ENCODE measurements at places on chromosomes 4 and X.

GRCh38 chr4:55928846-55929245 lies 19.9 kb upstream of the CEP135 start:
- no peaks in the 10 kb centered on the region for H3K4me1 ChIP-seq
- no peak overlapping the region for H3K27ac ChIP-seq
- H3K4me3 ChIP-seq = no peak overlapping the region

GRCh38 chrX:20265221-20265725 lies 1.4 kb downstream of the RPS6KA3 start:
- H3K4me1 ChIP-seq = no peaks in the 10 kb centered on the region
- H3K27me3 ChIP-seq = no peaks in the 10 kb centered on the region
- peak; percentile 53 for DNase-seq
- peak overlapping the region; percentile 80 for H3K27ac ChIP-seq
- H3K4me3 ChIP-seq = peak overlapping the region; percentile 69

GRCh38 chr4:73690051-73690738 lies 50.2 kb upstream of the CXCL8 start:
- no peak overlapping the region for H3K27ac ChIP-seq
- H3K4me1 ChIP-seq = no peaks in the 10 kb centered on the region
- H3K36me3 ChIP-seq = no peaks in the 10 kb centered on the region
- no peaks in the 10 kb centered on the region for H3K27me3 ChIP-seq
- DNase-seq = no peak

- H3K36me3 ChIP-seq = no peaks in the 10 kb centered on the region
- H3K4me3 ChIP-seq = no peak overlapping the region
- H3K27ac ChIP-seq = no peak overlapping the region
- H3K4me1 ChIP-seq = no peaks in the 10 kb centered on the region
These were observed 511.3 kb upstream of the PCDH7 start for GRCh38 chr4:30208731-30209435.

- no peak for DNase-seq
- no peaks in the 10 kb centered on the region for H3K36me3 ChIP-seq
- H3K4me3 ChIP-seq = no peak overlapping the region
- H3K4me1 ChIP-seq = no peaks in the 10 kb centered on the region
- H3K27ac ChIP-seq = no peak overlapping the region
- H3K27me3 ChIP-seq = no peaks in the 10 kb centered on the region
These were observed 132.5 kb downstream of the ATP10D start for GRCh38 chr4:47617607-47618006.

- H3K36me3 ChIP-seq = no peaks in the 10 kb centered on the region
- DNase-seq = no peak
- no peak overlapping the region for H3K4me3 ChIP-seq
- no peaks in the 10 kb centered on the region for H3K27me3 ChIP-seq
- no peaks in the 10 kb centered on the region for H3K4me1 ChIP-seq
These were observed 43.7 kb downstream of the PSAPL1 start for GRCh38 chr4:7390906-7391636.

DNA sequence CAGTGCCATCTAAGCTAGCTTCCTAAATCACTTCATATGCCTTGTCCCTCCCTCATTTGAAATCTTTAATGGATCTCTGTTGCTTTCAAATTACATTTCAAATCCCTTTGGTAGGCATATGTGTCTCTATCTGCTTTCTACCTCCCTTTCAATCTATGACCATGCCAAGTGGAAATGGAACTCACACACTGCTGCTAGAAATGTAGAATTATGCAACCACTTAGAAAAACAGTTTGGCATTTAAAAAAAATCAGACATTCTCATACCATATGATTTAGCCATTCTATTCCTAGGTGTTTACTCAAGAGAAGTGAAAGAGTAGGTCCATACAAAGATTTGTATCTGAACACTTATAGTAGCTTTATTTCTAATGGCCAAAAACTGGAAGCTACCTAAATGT lies 413.5 kb upstream of the INTU start:
- H3K4me1 ChIP-seq = no peaks in the 10 kb centered on the region
- no peak overlapping the region for H3K27ac ChIP-seq
- H3K4me3 ChIP-seq = no peak overlapping the region
- no peaks in the 10 kb centered on the region for H3K36me3 ChIP-seq
